ENCODE measurements at places on chromosomes 7 and 10.
A peak's percentile ranks its signal among the peaks of the same experiment; 100 is the strongest.

GRCh38 chr10:78765726-78766335 lies 302.9 kb upstream of the ZMIZ1 start:
- no peak for DNase-seq

DNA sequence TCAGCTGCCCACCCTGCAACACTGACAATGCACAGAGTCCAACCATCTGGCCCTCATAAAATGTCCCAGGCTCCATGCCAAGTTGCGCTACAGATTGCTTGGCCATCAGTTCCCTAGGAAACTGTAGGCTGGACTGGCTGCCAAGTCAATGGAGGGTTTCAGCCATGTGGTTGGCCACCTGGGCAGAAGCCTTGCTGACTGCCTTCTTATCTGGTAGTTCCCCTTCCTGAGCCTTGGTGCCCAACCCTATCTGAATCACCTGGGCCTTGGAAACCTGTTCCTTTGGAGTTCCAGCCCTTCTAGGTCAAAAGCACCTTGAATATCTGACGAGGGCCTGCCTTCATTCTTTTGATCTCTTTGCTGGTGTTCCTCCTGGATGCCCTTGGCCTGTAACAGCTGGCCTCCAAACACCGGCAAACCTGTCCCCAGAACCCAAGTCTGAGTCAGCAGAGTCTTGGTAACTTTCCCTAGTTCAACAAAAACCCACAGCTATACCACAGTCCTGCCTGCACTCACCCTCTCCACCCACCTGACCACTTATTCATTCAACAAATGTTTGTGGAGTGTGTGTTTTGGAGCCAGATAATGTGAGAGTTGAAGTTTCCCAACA lies 37.4 kb upstream of the KDM7A start:
- no peak for DNase-seq

DNA sequence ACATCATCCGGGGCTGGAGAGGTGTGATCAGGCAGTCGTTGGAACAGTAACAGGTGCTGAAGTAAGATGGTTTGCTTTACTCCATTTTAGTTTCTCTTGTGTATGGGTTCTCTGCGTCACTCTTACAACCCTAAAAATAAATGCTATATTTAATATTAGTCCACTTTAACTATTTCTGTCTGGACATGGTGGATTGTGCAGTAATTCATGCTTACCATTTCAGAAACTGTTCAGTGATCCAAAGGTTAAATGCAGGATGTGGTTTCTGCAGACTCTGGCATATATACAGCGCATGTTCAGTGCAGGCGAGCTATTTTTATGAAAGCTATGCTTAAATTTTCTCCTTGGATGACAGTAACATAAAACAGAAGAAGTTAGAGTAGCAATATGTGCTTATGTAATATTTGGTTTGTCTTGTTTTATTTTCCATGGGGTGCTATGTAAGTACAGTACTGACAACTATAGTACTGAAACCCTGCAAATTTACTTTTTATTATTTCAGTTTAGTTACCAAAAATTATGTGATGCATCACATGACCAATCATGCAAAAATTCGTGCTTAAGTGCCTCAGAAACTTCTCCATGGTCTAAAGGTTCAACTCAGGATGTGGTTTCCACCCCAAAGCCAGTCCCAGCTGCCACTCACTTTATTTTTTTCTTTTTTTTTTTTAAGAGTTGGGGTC lies 46.6 kb upstream of the GRID1 start:
- DNase-seq: peak; percentile 70

DNA sequence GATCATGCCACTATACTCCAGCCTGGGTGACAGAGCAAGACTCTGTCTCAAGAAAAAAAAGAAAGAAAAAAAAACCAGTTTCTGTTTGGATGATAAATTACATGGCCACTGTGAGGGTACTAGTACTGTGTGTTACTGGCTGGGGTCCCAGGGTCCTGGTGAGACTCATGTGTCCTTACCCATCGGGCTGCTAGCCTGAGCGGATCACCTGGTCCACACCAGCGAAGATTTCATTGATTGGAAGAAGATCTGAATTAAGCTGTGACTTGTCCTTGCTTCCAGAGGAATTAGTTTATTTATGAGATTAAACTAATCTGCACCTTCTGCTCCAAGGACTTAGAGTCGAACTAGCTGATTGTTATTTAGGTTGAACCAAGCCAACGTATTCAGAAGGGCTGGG lies 40.0 kb upstream of the BAMBI start:
- no peak for DNase-seq

- no peak for DNase-seq
These were observed at the start of gene GRIFIN for GRCh38 chr7:2476298-2476697. TSS of gene GRIFIN (minus strand) at chr7:2476398. CDS start at chr7:2476383, 15 bp downstream.

- no peak for DNase-seq
These were observed 386.0 kb downstream of the HGF start for GRCh38 chr7:81383846-81384245.

DNA sequence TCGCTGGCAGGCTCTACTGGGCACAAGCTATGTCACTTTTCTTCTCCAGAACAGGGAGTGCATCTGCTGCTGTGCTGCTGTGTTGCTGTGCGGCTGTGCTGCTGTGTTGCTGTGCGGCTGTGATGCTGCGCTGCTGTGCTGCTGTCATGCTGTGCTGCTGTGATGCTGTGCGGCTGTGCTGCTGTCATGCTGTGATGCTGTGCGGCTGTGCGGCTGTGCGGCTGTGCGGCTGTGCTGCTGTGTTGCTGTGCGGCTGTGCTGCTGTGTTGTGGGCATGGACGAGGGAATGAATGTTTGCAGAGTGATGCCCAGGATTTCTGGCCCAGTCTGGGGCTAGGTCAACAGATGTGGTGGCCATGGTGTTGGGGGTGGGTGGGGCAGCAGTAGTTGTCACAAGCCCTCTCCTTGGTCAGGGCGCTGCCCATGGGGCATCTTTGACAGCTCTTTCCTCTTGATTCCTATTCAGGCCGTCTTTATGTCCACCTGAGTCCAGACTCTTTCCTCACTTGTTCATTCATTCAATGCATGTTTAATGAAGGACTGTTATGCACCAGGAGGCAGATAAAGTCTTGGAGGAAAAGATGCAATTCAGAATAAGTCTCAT lies 55.6 kb downstream of the C10orf120 start:
- DNase-seq: no peak

- DNase-seq: peak; percentile 73
These were observed 173.9 kb upstream of the GRM3 start for GRCh38 chr7:86469680-86470295.

DNA sequence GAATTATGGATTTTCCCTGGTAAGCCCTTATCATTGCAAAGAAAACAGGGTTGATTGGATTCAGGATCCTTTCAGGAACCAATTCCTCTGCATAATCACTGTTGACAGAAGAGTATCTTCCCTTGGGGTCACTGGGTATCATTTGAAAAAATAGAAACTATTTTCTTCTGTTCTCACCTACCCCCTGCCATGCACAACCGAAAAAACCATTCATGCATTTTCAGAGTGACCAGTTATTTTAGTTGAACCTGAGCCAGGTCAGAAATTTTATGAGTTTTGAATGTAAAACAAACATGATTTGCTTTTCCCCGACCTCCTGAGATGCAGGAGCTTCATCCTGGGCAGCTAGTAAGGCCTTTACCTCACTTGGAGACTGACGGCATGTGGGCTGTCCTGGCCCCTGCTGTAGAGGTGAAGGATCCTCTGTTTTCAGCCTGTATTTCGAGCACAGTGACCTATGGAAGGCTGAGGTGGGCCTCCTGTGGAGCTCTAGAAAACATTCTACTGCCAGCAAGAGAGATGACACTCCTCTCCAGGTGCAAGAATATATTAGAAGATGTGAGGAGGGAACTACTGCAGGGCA lies 30.1 kb downstream of the TMEM178B start:
- no peak for DNase-seq

DNA sequence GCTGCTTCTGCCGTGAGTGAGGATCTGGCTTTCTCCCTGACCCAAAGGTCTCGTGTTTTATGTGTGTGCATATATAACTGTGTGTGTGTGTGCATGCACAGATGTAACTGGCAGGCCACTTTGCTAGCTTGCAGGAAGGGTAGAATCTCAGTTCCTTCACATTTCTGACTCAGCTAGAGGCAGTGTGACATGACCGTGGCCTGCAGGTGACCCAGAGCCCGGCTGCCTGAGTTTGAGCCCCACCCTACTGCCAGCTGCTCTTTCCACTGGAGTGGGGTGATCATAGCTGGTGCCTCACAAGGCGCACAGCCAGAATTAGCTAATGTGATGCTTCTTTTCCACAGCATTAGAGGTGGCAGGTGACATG lies 9.3 kb upstream of the MYL7 start:
- DNase-seq: no peak

Data from KBM-7 (cell line).